Right renal cortex interstitium (tissue), 3 donors: ENCODE measurements at places on chromosomes 2 and 18.

DNA sequence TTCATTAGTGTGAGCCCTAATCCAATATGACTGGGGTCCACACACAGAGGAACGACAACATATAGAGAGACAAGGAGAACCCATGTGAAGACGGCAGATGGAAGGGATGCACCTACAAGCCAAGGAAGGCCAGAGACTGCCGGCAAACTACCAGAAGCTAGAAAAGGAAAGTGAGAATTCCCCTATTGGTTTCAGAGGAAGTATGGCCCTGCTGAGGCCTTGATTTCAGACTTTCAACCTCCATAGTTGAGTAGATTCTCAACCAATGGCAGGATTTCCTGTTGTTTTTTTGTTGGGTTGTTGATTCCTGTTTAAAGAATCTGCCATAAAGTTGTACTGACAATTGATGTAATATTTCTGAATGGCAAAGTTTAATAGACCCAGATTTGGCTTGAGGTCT lies 241.5 kb downstream of the SATB2 start:
- DNase-seq, result no peak

GRCh38 chr18:6677086-6677485 lies 52.4 kb upstream of the ARHGAP28 start:
- DNase-seq, result no peak

DNA sequence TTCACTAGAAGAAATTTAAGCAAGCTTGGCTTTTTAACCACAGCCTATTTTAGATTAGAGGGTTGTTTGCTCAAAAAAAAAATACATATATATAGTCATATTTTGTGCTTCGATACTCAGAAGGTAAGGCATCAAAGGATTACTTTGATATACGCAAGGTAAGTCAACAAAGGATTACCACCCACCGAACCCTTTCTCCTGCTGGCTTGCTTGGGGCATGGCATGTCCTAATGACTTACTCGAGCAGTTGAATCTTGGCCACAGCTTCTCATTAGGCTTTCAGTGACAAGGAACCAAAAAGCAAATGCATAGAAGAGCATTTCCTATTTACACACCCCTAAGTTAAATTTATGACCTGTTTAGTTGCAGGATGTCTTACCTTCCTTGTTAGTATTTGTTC lies 295.7 kb downstream of the AGAP1 start:
- no peak for DNase-seq

GRCh38 chr2:50680646-50681045 lies 351.3 kb downstream of the NRXN1 start:
- DNase-seq, result no peak

DNA sequence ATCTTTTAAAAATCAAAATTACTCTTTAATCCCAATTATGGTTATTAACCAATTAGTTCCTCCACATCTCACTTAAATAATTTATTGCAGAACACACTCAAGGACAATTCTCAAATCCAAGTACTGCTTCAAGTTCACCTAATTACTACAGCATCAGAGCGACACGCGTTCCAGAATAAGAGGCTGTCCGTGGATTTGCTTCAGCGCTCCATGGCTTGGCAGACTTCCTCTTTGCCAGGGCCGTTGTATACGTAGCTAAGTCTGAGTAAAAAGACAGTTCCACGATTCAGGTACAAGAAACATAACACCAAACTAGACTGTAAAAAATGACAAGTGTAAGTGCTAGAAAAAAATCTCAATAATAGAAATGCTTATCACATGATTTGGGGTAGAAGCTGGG lies 153.2 kb upstream of the MYT1L start:
- no peak for DNase-seq

GRCh38 chr18:76396792-76397191 lies 98.2 kb downstream of the ZNF516 start:
- no peak for DNase-seq

GRCh38 chr2:172693529-172694455 lies 41.9 kb upstream of the RAPGEF4 start:
- no peak for DNase-seq

DNA sequence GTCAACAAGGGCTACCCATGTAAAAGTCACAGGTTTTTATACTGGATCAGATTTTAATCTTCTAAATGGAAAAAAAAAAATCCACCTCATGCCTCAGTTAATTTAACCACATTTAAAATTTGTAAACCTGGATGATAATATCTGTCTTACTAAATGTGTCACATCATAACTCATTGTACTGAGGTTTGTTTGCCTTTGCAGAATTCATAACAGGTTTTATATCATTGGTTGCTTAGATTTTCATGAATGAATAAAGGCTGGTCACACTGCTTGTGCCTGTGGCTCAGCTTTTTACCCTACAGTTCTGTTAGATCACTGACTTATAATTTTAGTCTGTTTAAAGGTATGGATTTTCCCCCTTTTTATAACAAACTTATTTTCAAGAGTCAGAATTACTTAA lies 48.9 kb downstream of the PSMD14 start:
- DNase-seq, result no peak

DNA sequence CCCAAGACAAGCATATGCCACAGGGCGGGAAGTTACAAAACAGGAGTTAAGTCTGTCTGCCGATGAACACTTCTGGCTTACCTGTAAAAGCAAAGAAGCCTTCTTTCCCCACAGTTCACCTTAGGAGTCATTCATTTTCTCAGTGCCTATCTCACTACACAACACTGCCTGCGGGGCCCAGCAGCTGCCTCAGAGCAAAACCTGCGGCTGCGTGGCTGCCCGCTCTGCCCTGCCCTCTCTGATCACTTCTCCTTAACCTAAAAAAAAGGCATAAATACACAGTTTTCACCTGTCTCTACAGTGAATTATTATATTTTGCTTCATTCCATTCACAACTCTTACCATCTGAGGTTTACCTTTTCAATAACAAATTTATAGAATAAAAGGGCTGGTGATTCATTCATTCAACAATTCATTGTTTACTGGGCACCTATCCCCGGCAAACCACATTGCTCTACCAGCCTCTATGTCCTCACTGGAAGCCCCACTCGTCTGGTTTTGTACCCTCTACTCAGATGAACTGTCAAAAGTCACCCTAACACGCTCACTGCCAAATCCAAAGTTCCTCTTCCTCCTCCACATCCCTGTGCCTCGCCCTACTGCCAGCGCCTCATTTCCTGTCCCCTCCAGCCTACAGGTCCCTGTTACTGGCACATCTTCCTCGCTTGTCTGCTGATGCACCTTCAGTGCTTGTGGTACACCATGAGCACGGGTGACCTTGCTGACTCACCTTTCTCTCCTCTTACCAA lies 31.4 kb downstream of the AFG3L2 start:
- DNase-seq, result no peak
